Stimulated activated CD8-positive, alpha-beta memory T cell treated with anti-CD3 and anti-CD28 coated beads, Interleukin-7, amount 100 ng/mL, for 24 hours (primary cell): ENCODE measurements at places on chromosomes 7 and 10.

DNA sequence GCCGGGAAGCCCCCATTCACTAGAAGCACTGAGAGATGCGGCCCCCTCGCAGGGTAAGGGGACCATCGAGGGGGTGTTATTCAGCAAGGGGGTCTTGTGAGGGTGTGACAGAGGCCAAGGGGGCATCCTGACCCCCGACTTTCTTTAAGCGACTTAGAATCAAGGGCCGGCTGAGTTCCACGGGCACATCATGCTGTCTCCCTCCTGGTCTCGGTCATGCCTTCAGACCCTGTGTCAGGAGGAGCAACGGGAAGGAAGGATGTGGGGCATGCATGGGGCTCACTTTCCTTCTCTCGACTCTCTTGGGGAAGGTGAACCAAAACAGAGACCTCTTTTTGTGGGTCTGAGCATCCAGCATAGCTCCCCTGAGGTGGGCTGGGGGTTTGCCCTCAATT, 2.5 kb downstream of the ACSL5 start:
- DNase-seq: no peak

DNA sequence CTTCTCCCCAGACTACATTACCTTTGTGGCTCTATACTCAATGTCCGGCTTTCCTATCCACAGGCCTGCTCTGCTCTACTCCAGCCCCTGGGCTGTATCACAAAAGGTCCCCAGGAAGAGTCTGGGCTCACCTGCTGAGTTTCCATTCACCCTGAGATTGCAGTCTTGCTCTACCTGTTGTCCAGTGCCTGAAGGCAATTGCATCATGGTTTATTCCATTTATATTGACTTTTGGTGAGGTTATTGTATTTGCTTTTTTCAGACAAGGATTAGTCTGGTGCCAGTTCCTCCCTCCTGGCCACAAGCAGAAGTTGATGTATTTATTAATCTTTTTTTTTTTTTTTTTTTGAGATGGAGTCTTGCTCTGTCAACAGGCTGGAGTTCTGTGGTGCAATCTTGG, 273.1 kb downstream of the XPNPEP1 start:
- no peak for DNase-seq

- DNase-seq: no peak
Measured at GRCh38 chr7:27129729-27130539, 623 bp downstream of the HOXA4 start.

GRCh38 chr7:83504330-83504729, 144.6 kb downstream of the SEMA3E start:
- no peak for DNase-seq

DNA sequence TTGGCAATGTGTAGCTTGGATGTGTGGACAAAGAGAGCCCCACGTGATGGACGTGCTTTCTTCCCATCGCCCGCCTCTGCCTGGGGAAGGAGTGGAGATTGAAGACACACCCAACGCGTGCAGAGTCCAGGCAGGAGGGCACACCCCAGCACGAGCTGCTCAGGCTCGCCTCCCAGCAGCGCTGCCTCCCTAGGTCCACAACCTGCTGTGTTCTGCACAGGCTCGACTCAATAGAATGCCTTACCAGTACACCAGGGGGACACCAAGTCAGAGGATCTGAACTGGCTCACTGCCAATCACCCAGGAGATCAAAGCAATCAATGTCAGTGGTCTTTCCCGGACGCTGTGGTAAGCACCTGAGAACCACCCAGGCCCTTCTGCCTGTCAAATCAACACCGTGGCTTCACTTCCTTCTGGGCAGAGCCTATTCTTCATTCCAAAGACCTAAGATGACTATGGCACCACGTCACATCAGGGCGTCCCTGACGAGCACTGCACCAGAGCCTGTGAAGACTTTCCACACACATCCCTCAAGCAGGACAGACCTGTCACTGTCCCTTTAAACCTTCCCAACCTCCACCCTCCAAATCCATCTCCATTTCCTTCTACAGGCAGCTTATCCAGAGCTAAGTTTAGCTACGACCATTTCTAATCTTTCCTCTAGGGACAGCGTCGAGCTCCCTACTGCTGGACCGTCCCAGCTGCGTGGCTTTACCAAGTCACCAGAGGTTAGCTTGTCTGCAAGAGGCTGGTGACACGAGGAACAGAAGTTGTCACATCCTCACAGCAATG, 72.3 kb downstream of the AMZ1 start:
- DNase-seq: no peak

DNA sequence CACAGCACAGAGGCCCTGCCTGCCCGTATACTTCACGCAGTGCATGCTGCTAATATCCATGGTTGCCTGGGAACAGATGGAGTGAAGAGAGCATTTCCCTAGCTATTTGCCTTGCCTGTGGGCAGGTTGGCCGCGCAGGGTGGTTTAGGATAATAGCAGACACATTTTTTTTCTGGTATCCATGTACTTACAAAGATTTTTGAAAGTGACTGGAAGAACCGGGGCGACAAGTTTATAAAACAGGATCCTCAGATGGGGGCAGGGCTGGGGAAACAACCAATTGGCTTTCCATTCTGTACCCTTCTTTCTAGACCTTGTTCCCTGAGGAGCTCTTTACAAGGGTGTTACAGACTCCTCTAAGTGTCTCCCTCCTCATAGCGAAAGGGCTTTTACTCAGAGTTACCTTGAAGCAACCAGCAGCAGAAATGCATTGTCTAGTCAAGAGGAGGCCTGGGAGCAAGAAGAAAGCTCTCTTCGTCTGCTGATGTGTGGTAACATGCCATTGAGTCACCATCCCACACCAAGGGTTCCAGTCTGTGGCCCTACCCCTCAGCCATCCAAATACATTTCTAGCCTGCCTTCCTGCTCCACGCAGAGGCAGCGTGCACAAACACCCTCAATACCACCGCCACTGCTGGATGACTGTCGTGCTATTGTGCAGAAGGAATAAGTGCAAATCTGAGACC, 31.5 kb downstream of the MTURN start:
- no peak for DNase-seq

- no peak for DNase-seq
Measured at GRCh38 chr7:34425194-34425593, 232.8 kb upstream of the NPSR1 start.

DNA sequence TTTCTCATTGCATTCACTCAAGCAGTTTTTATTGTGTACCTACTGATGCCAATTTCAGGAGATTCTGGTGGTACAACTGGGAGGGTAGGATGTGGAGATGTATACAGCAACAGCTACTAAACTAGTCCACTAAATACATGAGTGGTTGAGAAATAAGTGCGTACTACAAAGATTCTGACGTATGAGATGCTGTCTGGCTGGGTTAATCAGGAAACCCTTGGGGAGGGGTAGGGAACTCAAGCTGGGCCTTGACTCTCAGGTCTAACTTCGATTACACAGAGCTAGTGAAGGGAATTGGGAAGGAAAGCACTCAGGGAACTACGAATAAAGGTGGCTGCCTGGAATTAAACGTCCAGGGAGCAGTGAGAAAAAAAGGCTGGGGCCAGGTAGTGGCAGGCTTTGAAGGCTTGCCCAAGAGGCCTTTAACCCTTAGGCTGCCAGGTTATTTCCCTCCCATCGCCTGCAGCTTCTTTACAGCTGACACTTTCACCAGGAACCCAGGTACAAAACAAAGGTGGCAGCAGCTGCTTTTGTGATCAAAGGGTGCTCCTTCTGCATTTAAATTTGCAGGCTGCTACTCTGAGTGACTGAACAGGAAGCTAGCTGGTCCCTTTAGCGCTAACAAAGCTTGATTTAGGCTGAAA, 3.2 kb downstream of the MMS19 start:
- no peak for DNase-seq

DNA sequence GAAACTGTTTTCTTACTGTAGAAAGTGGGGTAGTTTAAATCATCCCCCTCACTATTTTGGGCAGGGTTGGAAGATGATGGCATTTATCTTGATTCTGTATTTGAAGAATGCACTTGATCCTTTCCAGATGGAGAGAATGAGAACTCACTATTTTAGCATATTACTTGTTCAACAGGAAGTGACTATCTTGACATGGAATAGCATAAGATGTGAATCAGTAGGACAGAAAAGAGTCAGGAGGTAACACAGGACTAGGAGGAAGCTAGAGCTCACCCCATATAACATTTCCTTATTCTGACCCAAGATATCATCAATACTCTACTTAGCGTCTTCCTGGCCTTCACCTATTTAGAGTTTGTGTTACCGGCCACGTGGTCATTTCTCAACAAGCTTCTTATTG, 400.2 kb downstream of the PHTF2 start:
- no peak for DNase-seq

GRCh38 chr10:70074165-70074564, 21.5 kb downstream of the MACROH2A2 start:
- DNase-seq: no peak

DNA sequence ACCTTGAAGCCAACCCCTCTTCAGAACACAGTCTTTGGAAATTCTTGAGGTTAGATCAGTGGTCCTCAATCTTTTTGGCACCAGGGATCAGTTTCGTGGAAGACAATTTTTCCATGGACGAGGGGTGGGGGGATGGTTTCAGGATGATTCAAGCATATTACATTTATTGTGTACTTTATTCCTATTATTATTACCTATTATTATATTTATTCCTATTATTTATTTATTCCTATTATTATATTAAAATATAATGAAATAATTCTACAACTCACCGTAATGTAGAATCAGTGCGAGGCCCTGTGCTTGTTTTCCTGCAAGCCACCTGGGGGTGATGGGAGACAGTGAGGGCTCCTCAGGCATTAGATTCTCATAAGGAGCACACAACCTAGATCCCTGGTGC, 17.9 kb downstream of the CAMK1D start:
- DNase-seq: no peak

GRCh38 chr7:50626286-50626685, 61.1 kb upstream of the DDC start:
- DNase-seq: no peak

DNA sequence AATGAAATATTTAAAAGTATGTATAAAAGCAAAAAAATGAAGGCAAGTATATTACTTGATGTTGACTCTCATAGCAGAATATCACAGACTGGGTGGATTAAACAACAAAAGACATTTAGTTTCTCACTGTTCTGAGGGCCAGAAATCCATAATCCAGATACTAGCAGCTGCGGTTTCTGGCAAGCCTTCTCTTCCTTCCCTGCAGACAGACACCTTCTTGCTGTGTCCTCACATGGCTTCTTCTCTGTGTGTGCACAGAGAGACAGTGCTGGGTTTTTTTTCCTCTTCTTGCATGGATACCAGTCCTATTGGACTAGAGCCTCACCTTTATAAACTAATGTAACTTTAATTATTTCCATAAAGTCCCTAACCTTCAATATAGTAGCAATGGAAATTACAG, 127.9 kb upstream of the AKR1E2 start:
- DNase-seq: no peak

DNA sequence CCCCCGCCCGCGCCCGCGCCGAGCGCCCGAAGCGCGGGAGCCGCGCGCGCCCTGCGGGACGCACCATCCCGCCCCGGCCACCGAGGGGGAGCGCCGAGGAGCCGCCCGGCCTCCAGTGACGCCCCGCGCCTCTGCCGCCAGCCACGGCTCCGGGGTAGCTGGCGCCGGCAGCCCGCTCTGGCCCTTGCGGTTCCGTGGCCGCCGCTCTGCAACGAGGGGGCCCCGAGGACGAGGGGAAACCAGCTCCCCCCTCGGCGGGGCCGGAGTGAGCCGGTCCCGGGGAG, at the start of gene PAXIP1:
Gene PAXIP1 (minus strand): TSS at position 33 of the 284 bp plus-strand sequence. CDS start 195 bp downstream, outside the sequence.
- DNase-seq: no peak

- DNase-seq: no peak
Measured at GRCh38 chr10:33134011-33134751, 176.2 kb upstream of the ITGB1 start.

- no peak for DNase-seq
Measured at GRCh38 chr7:46622251-46622650, 701.2 kb upstream of the IGFBP3 start.

DNA sequence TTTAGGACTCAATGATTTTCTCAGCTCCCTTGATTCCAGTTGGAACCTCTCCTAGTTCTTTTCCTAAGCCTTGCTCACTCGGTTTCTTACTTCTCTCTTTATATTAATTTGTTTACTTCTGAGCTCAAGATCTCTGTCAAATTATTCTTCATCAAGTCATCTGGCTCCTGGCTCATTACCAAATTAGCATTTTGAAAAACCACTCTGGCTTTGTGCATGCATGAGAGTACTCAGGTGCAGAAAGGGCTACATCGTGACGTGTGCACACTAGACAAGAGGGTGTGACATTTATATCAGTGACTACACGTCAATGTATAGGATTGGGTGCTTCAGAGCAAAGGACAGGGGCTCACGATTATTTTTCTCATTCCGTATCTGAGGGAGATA, 645.7 kb upstream of the DPP6 start:
- no peak for DNase-seq

GRCh38 chr10:102004376-102004775, 51.6 kb downstream of the ARMH3 start:
- no peak for DNase-seq

DNA sequence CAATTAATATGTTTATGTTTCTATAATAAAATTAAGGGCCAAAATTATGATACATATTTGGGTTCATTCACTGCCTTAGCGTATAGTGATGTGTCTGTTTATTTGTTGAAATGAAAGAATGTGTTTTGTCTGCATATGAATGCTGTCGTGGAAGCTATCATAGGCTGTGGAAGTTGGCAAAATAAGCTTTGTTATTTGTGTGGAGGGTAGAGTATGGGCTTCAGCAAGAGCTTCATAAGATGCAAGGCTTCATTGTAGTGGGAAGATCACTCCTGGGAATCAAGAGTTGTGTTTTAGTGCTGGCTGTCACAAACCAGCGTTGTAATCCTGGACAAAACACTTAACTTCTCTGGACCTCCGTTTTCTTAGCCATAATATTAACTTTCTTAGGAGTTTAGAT, 2.5 kb downstream of the SLK start:
- no peak for DNase-seq

GRCh38 chr7:155557778-155558177, 11.4 kb upstream of the CNPY1 start:
- DNase-seq: no peak

DNA sequence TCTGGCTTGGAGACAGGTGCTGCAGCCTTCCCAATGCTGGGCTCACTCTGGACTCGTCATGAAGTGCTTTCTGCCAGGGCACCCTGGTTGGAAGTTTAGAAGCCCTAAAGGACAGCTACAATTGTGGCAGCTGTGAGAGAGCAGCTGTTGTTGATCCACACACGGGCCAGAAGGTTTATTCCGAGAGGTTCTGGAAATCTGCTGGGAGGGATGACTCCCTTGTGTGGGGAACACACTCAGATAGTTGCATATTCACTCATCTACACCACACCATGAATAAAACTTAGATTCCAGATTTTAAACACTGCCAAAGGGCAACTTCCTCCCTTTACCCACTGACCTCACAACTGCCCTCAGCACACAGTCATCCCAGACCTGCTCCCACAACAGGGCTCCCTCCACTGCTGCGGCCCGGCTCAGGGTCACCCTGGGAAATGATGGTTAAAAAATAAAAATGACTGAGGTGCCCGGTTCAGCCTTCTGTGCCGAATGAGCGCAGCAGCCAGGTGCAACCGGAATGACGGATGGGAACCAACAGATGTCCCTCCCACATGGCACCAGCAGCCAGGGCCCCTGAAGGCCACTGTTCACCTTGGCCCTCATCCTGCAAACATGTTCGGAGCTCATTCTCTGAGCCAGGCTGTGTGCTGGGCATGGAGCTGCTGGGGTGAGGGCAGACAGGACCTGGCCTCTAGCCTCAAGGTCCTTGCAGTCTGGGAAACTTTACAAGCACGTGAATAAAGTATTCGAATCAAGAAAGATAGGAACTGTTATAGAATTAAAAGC, 40.2 kb downstream of the ASB13 start:
- no peak for DNase-seq
